LHCN-M2 (cell line): ENCODE measurements at places on chromosomes 6 and 20.

DNA sequence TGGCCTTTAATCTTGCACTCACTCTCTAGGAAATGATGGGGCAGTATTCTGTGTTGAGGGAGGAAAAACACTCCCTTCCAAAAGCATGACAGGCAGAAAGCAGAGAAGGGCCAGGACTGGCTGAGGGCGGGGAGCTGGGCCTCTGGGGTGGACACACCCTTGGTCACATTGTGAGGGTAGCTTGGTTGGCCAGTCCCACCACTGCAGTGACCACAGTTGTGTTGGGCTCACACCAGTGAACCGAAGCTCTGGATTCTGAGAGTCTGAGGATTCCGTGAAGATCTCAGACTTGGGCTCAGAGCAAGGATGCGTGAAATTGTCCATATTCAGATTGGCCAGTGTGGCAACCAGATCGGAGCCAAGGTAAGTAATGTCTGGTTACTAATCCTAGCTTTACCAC, at the start of gene TUBB1:
Gene TUBB1 (plus strand): TSS at position 213 of the 400 bp plus-strand sequence. CDS start 94 bp downstream, at position 307.
- DNase-seq: no peak

GRCh38 chr6:45420083-45420908, 42.6 kb upstream of the SUPT3H start:
- DNase-seq: no peak

- no peak for DNase-seq
Observed at GRCh38 chr6:70675822-70676221, 8.1 kb downstream of the SMAP1 start.

DNA sequence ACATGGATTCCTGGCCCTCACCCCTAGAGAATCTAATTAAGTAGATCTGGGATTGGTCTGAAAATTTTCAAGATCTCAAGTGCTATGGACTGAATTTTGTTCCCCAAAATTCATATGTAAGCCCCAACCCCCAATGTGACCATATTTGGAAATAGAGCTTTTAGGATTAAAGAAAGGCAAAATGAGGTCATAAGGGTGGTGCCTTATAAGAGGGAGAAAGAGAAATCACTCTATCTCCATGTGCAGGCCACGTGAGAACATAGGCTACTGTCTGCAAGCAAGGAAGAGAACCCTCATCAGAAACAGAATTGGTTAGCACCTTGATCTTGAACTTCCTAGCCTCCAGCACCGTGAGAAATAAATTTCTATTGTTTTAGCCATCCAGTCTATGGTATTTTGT, 8.5 kb upstream of the DSE start:
- no peak for DNase-seq

DNA sequence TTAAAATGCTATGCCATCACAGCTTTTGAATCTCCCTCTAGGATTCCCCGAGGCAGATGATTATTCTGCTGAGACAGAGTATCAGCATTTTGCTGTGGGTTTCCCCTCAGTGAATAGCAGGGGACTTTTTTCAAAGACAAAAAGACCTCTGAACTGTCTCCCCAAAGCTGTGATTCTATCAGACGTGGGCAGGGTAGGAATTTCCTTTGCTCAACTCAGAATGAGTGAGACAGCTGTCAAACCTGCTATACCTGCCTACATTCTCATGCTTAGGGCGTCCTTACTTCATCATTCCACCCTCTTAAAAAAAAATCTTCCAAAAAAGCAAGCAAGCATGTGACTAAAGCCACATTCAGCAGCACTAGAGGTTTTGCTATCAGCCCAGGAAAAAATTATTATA, 147.6 kb upstream of the FAM83B start:
- no peak for DNase-seq
